ENCODE measurements at places on chromosomes 16 and 17. TPM values are rescaled to one million over a fixed set of nuclear protein-coding genes. Genes with fewer than 3 reads are reported as not detected.

DNA sequence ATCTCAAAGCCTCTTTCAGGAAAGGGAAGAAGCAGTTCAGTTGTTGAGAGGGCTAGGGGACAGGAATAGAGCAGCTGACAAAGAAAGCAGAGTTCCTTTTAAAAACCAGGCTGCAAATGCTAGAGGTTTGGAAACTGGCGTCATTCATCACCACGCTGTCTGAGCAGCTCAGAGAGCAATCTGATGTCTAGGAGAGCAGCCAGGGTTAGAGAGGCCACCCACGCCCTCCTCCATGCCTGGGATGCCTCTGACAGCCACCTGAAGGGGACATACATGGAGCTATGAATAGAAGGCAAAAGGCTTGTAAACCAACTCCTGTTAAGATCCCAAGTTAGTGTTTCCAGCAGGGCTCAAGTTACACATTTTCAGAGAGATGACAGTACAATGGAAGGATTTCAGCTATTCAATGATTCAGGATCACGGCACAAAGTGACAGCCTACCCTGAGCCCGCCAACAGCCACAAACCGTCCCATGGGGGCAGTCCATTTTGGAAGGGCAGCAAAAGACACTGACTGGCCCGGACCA, 12.4 kb downstream of the RAB5C start:
- DNase-seq, result no peak

HIGD1B gene
- total RNA-seq, result not detected

DNA sequence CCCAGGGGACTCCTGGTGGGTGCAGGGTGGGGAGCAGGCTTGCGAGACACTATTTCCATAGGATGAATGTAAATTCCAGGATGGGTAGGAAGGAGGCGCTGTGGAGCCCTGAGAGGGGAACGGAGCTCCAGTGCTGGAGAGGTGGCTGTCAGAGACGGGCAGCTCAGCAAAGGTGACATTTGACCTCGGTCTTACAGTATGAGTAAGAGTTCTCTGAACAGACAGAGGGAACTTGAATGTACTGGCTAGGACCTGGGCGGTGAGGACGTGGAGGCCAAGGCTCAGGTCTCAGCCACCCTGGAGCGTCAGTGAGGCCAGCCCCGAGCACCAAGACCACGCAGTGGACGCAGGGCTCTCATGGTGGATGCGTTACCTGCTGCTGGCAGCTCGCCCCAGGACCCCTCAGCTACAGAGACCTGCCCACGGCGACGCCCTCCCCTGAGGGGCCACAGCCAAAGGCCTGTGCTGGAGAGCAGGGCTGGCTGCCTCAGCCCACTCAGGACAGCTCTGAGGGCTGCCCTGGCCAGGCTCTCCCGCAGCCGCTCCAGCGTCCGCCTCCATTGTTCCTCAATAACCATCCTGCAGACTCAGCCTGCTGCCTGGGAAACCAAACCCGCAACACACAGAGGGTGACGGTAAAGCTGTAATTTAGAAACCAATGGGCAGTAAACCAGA, 65.9 kb upstream of the TNRC6C start:
- no peak for DNase-seq

DNA sequence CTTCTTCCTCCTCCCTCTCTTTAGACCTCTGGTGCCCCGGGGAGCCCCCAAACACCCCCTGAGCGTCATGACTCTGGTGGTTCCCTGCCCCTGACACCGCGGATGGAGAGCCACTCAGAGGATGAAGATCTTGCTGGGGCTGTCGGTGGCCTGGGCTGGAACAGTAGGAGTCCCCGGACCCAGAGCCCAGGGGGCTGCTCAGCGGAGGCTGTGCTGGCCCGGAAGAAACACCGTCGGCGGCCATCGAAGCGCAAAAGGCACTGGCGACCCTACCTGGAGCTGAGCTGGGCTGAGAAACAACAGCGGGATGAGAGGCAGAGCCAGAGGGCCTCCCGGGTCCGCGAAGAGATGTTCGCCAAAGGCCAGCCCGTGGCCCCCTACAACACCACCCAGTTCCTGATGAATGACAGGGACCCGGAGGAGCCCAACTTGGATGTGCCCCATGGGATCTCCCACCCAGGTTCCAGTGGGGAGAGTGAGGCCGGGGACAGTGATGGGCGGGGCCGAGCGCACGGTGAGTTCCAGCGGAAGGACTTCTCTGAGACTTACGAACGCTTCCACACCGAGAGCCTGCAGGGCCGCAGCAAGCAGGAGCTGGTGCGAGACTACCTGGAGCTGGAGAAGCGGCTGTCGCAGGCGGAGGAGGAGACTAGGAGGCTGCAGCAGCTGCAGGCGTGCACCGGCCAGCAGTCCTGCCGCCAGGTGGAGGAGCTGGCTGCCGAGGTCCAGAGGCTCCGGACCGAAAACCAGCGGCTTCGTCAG, 7.5 kb downstream of the HEXIM2 start:
- DNase-seq, result no peak

SPECC1 gene
- total RNA-seq, result 53.5 TPM

GRCh38 chr16:68283801-68284598, 19.7 kb downstream of the SLC7A6 start:
- DNase-seq, result no peak

DNA sequence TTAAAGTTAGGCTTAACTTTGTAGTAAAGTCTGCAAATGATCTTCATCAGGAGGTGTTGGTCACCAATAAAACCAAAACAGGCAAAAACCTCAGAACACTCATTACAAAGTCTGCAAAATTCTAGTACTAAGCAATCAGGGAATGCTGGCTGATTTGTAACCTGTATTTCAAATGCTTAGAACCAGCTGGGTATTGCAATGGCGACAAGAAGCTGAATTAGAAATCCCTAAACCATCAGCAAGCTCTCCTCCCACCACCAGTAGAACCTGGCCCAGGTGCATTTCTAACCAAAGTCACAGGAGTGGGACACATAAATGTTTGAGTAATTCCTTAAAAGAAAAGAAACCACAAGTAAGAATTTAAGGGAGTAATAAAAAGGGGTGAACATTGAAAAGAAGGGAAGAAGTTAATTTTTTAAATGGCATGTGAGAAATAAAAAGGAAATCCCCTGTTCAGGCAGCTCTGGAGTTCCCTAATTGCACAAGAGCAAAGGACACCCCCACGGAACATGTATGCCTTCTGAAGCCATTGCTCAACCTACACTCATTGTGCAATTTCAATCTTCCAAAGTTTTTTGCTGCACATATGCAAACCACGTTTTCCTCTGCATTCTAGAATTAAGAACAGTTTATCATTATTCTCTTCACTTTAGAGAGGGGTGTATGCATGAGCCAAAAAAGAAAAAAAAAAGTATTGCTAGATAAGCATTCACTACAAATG, 102.9 kb downstream of the HIC1 start:
- no peak for DNase-seq

All from colonic mucosa (tissue), 4 donors.